8988T (cell line): ENCODE measurements at places on chromosomes 12 and 14.

- no peak for DNase-seq
These were observed 116.5 kb downstream of the BTG1 start for GRCh38 chr12:92029136-92029535.

DNA sequence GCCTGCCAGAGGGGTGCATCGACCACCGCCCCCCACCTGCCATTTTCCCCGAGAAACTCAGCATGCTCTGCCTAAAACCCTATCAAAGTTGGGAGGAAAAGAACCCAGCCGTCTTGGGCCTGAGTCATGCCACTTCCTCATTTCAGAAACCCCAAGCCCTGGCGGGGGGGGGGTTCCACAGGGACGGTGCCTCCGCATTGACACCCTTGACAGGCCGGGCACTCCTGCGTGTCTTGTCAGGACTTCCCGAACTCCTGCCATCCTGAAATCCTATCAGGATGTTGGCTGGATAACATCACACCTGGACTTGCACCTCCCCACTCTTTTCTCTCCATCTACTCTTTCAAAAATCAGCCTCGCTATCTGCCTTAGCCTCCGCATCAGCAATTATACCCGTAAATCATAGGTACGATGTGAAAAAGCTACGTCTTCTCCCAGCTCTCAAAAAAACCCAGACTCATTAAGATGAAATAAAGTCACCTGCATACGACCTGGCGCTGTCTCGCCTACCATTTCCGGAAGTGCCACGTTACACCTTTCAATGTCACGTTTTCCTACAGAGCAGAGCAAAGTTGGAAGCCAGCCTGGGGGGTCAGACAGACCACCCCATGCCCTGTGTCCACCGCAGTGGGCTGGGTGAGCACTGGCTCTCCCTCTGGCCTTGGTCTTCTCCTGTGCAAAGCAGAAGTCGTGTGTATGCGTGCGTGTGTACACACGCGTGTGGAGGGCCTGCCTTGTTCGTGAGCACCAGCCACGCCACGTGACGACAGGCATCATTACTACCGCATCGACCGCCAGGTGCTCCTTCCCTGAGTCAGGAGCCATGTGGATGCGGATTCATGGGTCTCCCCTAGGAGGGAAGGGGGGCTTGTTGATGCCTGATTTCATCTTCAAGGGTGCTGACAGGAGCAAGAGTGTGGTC lies 96.7 kb downstream of the RFLNA start:
- DNase-seq = peak; percentile 76

DNA sequence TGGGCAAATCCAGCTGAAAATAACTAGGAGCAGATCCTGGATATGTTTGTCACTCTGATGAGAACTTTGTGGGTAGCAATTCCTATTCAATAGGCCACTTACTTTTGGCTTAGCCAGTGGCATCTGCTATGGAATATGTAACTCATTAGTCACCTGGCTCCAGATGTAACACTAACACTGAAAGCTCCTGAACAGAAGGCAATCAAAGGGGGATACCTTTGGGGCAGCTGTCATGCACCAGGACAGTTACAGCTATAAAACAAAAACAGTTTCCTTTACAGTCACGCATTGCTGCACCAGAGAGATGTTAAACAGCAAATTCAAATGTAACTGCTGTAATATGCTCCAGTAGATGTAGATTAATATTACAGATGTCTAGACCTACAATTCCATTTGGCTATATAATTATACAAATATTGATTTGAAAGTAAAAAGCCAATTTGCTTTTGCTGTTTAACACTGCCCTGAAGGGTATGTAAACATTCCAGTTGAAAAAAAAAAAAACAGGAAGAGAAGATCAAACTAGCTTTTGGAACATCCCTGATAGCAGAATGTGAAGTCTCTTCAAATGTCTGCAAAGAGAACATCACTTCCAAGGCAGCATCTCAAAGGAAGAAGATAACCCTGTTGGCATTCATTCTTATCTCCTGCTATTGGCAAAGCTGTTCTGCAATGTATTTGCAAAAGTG lies 18.4 kb downstream of the RACGAP1 start:
- no peak for DNase-seq

DNA sequence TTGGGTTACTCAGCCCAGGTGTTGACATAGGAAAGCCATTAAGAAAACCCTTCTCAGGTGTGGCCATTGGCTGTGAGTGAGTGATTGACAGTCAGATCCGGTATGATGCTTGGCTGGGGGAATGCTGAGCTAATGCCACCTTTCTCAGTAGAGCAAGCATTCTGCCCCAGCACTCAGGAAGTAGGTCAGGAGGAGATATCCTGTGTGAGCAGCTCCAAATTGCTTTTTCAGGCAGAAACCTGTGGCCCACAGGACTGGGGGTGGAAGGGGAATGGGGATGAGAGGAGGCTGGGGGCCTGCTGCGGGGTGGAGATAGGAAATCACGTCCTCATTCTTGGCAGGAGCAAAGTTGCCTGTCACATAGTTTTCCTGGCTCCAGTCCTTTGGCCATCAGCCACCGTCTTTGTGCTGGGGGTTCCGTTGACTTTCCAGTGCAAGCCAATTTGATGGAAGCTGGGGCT lies 55.7 kb downstream of the NINJ2 start:
- no peak for DNase-seq

- no peak for DNase-seq
These were observed 90.3 kb upstream of the EEA1 start for GRCh38 chr12:93019212-93019927.

- no peak for DNase-seq
These were observed 139.7 kb downstream of the SLCO1B3 start for GRCh38 chr12:20950248-20950647.

- DNase-seq = no peak
These were observed 120.9 kb upstream of the BCL2L14 start for GRCh38 chr12:11949738-11950411.

- no peak for DNase-seq
These were observed 2.4 kb upstream of the HOXC12 start for GRCh38 chr12:53952335-53952694.

DNA sequence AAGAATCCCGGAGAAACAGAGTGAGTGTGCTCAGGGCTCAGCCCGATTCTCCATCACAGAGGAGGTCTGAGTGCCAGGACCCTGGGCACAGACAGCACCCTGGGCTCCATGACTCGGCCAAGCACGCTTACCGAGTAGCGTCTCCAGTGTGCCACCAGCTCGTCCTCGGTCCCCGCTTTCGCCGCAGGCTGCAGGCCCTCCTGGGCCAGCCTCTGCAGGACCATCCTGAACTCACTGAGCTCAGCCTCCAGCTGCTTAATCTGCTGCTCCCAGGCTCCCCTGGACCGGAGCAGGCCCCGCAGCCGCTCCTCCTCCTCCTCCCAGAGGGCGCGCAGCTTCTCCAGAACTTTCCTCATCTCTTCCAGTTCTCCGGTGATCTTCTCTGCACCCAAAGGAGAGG lies 61.2 kb downstream of the SYNE3 start:
- DNase-seq = no peak

DNA sequence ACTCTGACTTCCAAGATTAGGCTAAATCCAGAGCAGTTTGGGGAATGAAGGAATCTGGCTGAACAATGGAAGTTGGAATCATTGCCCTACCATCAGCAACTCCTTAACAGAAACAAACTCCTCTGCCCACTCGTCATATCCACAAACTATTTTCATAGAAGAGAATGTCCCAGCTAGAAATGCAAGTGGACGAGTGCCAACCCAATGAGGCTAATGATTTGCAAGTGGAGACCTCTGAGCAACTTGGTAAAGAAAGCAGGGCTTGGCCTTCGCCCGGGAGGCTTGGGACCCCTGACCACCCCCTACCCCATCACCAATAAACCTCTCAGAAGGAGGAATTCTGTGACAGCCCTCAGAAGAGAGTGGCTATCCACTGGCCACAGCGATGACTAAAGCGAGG lies 40.0 kb upstream of the DDX11 start:
- no peak for DNase-seq

- no peak for DNase-seq
These were observed 166.7 kb upstream of the HIF1A start for GRCh38 chr14:61528591-61529021.

DNA sequence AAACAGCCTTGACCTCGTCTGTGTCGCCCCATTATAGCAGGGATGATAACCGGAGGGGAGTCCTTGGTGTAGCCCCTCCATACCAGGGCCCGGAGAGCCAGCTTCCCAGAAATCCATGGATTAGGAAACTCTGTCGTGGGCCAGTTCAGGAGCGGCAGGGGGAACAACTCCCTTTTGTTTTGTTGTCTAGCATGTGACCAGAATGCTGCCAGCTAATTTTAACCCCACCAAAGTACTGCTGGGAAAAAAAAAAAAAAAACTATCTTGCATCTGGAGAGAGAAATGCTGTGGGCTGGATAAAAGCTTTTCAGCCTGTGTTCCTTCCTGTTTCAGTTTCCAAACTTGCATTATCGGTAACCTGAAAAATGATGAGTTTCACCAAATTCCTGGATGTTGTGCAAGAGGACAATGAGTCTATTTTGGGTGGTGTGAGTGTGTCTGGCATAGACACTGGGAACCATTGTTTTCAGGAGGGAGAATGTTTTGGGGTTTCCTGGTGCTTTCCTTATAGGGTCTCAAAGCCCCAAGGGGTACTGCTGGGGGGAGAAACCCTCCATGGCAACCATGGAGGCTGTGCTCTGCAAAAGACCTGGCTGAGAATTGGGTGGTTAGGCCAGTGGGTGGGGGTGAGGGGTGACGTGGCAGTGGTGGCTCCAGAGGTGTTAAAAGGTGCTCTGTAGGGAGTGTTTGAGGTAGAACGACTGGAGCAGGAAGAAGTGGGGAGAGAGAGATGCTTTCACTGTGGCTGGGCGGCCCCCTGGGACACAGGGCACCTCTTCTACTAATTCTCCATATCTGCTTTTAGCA lies 14.9 kb upstream of the IRF2BPL start:
- no peak for DNase-seq

DNA sequence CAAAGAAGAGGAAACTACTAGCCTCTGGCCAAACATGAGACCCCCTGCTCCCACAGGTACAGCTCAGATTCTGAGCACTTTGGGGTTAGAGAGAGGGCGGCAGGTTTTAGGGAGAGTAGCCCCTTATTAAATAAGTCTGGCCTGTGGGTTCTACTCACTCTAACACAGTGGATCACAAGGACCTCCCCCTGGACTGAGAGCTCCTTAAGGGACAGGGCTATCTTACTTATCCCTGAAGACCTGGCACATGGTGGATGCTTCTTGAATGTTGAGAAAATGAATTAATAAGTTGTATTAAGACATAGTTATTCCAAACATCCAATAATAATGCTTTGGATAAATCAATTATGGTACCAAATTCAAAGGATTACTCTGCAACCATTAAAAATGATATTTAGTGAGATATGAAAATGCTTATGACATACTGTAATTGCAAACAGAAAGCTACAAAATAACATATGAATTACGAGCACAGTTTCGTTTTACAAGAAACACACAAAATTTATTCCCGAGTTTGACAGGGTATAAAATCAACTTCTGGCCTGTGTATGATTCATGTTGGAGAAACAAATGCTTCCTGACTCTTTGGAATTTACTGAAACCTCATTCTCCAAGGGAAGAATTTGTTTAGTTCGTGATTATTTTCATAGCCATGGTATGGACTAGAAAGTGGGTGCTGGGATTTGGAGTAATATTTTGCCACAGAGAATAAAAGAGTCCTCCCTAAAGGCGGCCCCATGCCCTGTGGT lies 59.3 kb upstream of the BDKRB2 start:
- DNase-seq = no peak

- DNase-seq = no peak
These were observed 20.0 kb upstream of the APPL2 start for GRCh38 chr12:105256011-105256410.

GRCh38 chr12:56803750-56804149 lies 40.6 kb downstream of the HSD17B6 start:
- DNase-seq = no peak
